Stimulated activated CD8-positive, alpha-beta memory T cell treated with anti-CD3 and anti-CD28 coated beads, Interleukin-7, amount 100 ng/mL, for 24 hours (primary cell): ENCODE measurements at places on chromosomes 11 and 22.

GRCh38 chr11:80816966-80817365 lies 1376.1 kb upstream of the TENM4 start:
- DNase-seq: no peak

- DNase-seq: no peak
Observed at GRCh38 chr11:47391711-47392432, 13.5 kb upstream of the SPI1 start.

GRCh38 chr11:120107692-120108091 lies 30.2 kb downstream of the TRIM29 start:
- DNase-seq: no peak

DNA sequence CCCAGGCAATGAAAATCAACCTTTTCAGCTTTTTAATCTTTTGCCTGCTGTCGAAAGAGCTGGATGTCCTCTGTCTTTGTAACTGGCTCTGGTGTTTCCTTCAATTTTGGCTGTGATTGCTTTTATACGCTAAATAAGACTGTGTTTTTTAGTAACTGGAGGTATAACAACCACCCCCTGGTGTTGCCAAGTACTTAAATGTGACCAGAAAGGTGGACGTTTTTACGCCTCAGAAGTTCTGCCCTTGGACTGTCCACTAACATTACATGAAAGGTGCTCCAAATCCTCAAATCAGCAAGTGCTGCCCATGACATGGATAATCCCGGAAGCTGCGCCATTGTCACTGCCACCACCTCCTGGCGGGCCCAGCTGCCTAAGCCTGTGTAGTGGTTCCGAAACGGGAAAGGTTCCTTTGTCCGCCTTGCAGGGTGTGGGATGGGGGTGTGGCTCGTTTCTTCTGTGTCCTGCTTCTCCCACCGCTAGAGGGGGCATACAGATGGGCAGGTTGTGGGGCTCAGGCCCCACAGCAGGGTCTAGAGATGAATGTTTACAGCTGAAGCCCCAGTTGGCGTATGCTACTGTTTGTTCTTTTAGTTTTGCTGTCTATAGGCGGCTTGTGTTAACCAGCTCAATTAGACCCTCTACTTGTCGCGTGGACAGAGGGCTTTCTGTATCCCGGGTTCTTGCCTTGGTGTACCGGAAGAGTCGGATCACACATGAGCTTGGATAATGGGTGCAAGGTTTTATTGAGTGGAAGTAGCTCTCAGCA lies 82.2 kb upstream of the SEPTIN5 start:
- no peak for DNase-seq

DNA sequence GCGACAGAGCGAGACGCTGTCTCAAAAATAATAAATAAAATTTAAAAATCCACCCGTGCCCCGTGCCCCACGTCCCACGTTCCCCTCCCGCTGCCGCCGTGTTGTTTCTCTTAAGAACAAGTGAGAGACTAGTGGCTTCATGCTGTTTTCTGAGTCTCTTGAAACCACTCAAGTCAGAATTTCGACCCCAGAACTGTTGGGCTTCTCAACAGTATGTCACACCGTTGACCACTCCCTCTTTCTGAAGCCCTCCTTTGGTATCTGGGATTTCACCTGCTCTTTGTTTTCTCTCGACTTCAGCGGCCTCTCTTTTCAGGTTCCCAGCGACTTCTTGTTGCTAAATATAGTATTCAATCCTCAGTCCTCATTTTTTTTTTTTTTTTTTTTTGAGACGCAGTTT lies 974 bp downstream of the PPIL2 start:
- DNase-seq: no peak

- peak; percentile 28 for DNase-seq
Observed at GRCh38 chr11:129279326-129280026, 87.4 kb upstream of the ARHGAP32 start.

- no peak for DNase-seq
Observed at GRCh38 chr11:43497144-43497543, 138.4 kb downstream of the TTC17 start.

- no peak for DNase-seq
Observed at GRCh38 chr22:32164075-32164860, 5.2 kb upstream of the C22orf42 start.

DNA sequence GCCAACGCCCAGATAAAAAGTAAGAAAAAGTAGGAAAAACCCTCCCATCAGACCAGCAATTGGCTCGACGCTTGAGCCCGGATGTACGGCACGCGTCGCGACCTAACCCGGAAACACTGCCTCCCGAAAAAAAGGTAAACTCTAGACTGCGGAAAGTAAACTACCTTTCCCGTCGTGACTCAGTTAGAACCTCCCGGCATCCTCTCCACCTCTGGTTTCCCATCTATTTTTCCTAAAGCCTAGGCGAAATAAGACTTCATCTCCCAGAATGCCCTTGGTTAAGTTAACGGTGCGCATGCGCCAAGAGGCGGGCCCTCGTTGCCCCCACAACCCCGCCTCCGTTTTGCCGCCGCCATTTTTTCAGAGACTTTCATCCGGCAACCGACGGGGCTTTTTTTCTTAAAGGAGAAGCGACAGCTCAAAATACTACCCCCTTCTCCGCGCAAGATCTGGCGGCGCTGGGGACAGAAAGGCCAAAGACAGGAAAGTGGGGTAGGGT lies 678 bp upstream of the ZFP91 start:
- DNase-seq: peak; percentile 82

GRCh38 chr11:29816359-29816758 lies 200.5 kb downstream of the KCNA4 start:
- no peak for DNase-seq

- no peak for DNase-seq
Observed at GRCh38 chr22:23034621-23035556, 35.4 kb upstream of the GNAZ start.

GRCh38 chr11:97764605-97765004 lies 1256.1 kb upstream of the CNTN5 start:
- no peak for DNase-seq

DNA sequence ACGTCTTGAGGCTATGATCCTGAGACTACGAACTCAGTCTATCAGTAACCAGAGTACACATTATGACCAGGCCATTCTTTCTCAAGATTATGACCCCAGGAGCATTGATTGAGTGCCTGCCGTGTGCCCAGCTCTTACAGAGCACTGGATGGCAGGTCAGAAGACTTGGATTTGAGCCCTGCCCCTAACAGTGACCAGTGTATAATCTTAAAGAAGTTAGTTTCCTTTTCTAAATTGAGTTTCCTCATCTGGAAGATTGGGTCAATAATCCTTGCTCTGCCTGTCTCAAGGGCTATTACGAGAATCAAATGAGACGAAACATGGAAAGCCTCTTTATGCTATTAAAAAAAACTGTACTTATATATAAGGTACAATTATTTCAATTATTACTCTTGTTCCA lies 38.2 kb downstream of the SLCO2B1 start:
- DNase-seq: no peak

- DNase-seq: no peak
Observed at GRCh38 chr11:46457659-46458424, 66.3 kb upstream of the CHRM4 start.

DNA sequence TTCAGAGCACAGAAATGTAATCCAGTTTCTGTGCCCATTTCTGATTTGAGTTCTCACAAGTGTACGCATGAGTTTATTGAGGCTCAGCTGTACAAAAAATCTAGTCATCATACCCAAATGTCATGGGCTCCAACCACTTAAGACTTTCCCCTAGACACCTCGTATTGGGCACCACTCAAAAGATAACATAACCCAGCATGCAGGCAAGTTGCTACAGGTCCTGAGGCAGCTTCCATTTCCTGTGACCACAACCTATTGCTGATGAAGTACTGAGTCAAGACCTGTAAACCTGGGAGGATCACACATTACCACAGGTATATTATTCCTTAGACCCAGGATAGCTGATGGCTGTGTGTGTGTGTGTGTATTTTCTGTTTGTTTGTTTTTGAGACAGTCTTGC lies 95.2 kb downstream of the MRTFA start:
- DNase-seq: no peak

GRCh38 chr11:2739531-2740274 lies 39.9 kb upstream of the KCNQ1OT1 start:
- DNase-seq: no peak

- no peak for DNase-seq
Observed at GRCh38 chr11:12876988-12877387, 132.1 kb upstream of the RASSF10 start.

DNA sequence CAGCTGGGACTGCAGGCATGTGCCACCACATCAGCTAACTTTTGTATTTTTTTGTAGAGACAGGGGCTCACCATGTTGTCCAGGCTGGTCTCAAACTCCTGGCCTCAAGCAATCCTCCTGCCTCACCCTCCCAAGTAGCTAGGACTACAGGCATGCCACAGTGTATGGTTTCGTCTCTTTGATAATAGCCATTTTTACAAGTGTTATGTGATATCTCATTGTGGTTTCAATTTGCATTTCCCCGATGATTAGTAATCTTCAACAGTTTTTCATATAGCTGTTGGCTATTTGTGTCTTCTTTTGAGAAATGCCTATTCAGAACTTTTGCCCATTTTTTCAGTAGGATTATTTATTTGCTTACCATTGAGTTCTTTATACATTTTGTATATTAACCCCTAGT lies 9.0 kb upstream of the MTMR3 start:
- DNase-seq: no peak

- no peak for DNase-seq
Observed at GRCh38 chr11:32427616-32427934, 7.8 kb downstream of the WT1 start.

GRCh38 chr11:1820463-1821325 lies 14.1 kb upstream of the SYT8 start:
- no peak for DNase-seq

DNA sequence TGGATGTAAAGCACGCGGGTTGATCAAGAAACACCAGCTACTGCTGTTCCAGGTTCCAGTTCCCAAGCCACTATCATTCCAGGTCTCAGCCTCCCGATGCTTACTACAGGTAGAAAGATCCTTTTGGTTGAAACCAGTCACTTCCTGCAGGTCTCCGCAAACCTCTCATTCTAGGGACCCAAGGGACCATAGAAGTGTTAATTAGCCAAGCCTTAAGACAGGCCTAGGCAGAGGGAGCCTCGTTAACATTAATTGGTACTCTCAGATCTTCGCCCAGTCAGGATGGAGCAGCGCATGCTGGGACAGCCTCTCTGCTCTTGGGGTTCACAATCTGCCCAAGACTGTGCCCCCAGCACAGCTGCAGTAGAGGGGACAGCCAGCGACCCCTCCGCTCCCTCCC lies 11.2 kb upstream of the OAF start:
- no peak for DNase-seq

DNA sequence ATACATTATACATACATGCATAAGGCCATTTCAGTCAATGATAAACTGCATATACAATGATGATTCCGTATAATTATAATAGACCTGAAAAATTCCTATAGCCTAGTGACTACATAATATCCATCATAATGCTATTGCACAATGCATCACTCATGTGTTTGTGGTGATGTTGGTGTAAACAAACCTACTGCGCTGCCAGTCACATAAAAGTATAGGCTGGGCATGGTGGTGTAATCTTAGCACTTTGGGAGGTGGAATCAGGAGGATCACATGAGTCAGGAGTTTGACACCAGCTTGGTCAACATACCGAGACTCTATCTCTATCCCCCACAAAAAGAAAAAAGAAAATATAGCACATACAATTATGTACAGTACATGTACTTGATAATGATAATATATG lies 163.7 kb upstream of the DDI1 start:
- no peak for DNase-seq

DNA sequence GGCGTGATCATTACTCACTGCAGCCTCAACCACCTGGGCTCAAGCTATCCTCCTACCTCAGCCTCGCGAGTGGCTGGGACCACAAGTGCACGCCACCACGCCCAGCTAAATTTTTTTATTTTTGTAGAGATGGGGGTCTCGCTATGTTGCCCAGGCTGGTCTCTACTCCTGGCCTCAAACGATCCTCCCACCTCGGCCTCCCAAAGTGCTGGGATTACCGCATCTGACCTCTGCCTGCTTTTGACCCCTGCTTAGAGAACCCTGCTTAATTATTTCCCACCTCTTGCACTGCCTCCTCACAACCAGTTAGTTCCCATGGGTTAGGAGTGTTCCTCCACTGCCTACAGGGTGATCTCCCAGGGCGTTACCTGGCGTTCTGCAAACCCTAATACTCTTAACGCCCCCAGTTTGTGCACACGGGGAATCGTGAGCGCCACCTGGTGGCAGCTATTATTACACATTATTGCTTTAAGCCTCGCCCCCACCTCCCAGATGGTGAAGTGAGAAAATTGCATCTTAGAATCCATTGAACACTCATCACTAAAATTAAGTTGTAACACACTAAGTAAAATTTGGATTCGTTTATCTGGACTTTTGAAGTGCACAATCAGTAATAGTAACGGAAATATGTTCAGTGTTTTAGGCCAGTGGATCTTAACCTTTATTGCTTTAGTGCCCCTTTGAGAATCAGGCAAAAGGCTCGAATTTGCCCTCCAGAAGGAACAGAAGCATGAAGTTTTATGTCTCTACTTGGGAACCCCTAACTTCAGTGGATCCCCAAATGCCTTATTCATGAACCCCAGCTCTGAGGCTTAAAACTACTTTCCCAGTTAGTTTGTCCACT lies 61.4 kb upstream of the ASPHD2 start:
- DNase-seq: peak; percentile 43

DNA sequence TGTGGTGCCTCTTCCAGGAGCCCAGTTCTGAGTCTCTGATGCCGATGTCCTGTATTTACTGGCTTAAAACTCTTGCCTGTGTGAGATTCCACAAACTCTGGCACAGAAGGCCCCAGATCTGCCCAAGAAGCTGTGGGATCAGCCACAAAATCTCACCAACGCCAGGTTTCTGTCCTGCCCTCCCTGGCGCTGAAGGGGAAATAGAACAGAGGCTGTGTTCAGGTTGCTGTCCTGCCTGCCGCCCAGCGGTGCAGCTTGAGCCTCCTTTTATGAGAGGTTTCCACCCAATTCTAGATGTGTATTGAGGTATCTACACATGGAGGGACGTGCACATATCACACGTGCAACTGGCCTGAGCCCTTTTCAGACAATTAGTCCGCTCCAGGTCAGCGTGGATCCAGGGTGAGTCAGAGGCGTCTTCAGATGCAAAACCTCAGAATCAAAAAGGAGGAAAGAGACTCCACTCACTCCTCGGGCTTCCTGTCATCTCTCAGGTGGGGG lies 2.2 kb downstream of the TMEM80 start:
- DNase-seq: no peak

GRCh38 chr11:131944736-131945135 lies 574.3 kb downstream of the NTM start:
- DNase-seq: no peak

DNA sequence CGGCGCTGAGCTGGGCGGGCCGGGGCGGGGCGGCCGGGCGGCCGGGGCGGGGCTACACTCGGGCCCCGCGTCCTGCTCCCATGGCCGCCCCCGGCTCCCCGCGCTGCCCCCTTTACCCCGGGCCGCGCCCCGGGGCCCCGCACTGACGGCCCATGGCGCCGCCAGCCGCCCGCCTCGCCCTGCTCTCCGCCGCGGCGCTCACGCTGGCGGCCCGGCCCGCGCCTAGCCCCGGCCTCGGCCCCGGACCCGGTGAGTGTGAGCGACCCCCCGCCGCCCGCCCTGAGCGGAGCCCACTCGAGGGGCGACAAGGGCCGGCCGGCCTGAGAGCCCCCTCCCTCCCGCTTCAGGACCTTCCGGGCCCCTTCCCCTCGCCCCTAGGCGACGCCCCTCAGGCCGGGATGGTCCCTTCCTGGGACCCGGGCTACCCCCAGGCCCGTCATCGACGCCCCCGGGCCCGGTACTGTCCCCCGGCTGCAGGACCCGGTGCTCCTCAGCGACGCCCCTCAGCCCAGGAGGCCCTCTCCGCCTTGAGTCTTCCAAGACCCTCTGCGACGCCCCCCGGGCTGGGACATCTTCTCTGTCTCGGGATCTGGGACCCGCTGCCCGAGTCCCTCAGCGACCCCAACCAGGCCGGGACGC lies at the start of gene KREMEN1:
KREMEN1 (plus strand) TSS at position 57 of the 639 bp plus-strand sequence; CDS start at position 153, 96 bp downstream.
- DNase-seq: no peak
